ENCODE measurements at places on chromosomes 1 and 21. TPM values are rescaled to one million over a fixed set of nuclear protein-coding genes. Genes with fewer than 3 reads are reported as not detected.

- DNase-seq = no peak
Observed at GRCh38 chr21:15197696-15198095, 132.9 kb upstream of the NRIP1 start.

DNA sequence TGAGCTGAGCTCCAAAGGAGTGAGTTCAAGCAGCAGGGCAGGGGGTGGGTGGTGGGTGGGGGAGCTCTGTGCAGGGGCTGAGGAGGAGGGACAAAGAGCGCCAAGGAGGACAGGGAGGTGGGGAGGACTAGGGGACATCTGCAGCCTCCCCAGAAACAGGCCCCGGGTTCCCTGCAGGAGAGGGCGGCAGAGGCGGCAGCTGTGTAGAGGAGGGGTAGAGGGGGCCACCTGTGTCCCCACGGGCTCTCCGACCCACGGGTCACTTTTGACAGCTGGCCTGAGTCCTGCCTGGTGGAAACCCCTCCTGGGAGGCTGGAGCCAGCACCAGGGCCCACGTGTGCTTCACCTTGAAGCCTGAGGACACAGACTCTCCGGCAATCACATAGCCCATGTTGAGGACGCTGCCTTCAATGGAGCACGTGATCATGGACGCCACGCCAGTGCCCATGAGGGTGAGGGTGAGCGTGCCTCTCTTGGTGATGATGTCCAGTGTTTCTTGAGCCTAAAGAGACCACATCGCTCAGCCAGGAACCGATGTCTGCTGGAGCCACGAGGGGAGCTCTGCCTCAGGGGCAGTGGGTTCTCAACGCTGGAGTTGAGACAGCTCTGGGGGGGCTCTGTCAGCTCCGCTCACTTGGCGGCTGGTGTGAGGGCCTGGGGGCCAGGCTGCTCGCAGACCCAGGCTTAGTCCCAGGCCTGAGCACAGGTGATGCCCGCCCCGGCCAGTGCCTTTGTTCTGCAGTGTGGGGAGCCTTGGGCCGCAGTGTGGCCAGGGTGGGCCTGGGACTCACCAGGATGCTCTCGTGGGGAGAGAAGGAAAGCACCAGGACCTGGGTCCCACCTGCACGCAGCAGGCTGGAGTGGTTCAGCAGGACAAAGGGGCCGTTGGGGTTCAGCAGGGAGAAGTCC is 6.6 kb upstream of the TMEM52 start:
- no peak for DNase-seq

DNA sequence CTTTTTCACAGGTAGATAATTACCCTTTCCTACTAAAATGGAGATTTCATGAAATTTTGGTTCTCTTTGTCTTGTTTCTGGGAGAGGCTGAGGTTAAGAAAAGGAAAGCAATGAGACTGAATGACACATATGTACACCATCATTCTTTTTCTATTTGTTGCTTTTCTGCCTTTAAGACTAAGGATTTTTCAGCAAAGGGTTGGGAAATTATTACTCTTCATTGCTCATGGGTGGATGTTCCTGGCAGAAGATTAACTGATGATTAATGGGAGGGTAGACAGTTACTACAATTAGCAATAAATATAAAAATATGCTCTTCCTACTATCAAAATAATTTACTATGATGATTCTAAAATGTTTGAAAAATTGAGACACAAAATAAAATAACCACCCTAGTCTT is 316.5 kb upstream of the USP24 start:
- DNase-seq = no peak

DNA sequence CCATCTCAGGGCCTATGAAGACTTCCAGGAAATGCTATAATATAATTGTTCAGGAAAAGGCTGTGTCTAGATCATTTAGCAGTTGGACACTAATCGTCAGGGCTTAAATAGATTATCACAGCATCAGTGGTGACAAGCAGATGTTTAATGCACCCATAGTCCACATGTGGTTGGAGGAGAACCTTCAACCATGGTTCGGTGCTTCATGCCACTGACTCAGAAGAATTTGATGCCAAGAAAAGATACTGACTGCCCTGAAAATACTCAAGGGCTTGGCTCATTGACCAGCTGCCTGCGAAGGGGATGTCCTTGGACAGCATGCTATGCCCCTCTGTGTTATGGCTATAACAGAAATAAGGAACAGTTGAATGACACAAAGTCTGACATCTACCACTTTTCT is 175.7 kb downstream of the HHIPL2 start:
- no peak for DNase-seq

Gene ENAH
- polyA plus RNA-seq = 174 TPM

GRCh38 chr21:45831991-45832740 is 149.4 kb upstream of the COL6A1 start:
- DNase-seq = no peak

Gene LCE6A
- not detected for polyA plus RNA-seq

Gene CNR2
- 0.06 TPM for polyA plus RNA-seq

Gene PIK3CD
- polyA plus RNA-seq = 1.4 TPM

DNA sequence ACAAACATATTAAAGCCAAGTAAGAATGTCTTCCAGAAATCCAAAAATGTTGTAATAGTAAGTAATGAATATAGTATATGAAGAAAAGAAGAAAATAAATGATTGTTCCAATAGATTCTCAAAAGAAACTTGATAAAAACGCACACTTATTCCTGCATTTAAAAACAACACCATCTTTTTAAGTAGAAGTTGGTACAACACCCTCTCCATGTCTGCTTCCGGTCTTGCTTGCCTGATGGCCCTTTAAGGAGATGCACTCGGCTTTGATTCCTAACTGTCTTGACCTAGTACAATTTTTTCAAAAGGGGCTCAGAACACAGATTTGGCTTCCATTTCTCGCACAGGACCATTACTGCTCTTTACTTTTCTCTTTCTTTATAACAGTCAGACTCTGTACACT is 9.0 kb downstream of the CLCA1 start:
- DNase-seq = peak; percentile 14

Gene HES3
- polyA plus RNA-seq = not detected

GRCh38 chr1:115880981-115881672 is 40.2 kb upstream of the NHLH2 start:
- DNase-seq = no peak

Gene CYP4A11
- 0.24 TPM for polyA plus RNA-seq

Gene LCE1F
- not detected for polyA plus RNA-seq

GRCh38 chr1:29224356-29224837 is 6.3 kb downstream of the MECR start:
- DNase-seq = no peak

- DNase-seq = no peak
Observed at GRCh38 chr1:230026572-230026971, 40.5 kb upstream of the GALNT2 start.

- no peak for DNase-seq
Observed at GRCh38 chr21:33362044-33362555, 37.3 kb downstream of the IFNAR1 start.

GRCh38 chr1:244049162-244050013 is 1.7 kb upstream of the ZBTB18 start:
- DNase-seq = peak; percentile 30

DNA sequence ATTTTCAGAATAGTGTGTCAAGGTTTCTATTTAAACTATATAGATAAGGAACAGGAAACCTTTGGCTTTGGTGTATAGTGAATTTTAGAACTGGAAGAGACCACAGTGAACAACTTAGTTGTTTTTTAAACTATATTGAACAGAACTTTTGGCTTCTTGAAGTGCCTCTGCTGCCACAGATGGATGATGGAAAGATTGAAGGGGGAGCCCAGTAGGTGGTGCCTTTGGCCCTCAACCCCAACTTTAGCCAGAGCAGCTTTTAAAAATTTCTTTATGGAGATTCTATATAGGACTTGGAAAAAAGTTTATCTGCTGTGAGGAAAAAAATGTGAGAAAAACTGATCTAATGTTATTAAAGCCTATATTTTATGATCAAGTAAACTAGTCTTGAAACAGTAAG is 50.2 kb downstream of the SWT1 start:
- DNase-seq = no peak

DNA sequence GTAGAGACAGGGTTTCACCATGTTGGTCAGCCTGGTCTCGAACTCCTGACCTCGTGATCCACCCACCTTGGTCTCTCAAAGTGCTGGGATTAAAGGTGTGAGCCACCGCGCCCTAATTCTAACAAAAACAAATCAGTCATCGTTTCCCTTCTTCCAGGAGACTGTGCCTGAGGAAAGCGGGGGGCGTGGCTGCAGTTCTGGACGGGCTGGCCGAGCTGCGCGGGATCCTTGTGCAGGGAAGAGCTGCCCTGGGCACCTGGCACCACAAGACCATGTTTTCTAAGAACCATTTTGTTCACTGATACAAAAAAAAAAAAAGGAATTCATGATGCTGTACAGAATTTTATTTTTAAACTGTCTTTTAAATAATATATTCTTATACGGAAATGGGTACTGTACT is 104.2 kb downstream of the WDR4 start:
- no peak for DNase-seq

Gene NR1I3
- 1.6 TPM for polyA plus RNA-seq

DNA sequence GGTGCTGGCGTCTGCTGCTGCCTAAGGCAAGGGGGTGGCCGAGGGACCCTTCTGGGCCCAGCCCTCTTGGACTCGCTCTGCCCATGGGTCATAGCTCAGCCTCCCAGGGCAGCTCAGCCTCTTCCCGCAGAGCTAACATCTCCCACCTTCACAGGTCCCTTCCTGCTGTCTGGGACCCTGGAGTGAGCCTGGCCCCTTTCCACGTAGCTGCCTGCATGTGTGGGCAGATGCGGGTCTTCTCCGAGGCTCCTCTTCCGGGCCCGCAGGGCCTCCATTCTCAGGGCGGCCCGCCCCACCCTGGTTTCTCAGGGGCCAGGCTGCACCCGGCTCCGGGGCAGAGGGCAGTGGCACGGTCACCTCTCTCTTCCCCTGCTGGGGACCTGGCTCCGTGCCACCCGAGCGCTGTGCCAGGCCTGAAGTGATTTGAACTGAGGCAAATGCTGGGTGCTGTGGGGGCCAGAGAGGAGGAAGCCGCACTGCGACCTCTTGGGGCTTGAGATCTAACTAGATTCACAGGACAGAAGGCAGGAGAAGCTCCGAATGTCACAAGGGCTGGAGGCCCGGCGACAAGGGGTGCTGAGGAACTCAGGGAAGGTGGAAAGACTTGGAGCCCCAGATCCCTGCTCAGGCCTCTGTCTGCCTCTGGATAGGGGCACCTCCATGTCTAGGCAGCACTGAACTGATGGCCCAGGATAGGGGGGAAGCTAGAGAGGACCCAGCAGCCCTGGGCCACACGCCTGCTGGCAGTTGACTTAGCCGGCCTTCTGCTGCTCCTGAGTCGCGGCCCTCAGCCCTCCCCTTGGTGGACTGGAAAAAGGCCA is 40.7 kb downstream of the COQ8A start:
- DNase-seq = no peak

- no peak for DNase-seq
Observed at GRCh38 chr1:237004116-237004515, at the start of gene MT1HL1. MT1HL1 (minus strand) TSS chr1:237004441; CDS start chr1:237004372, 69 bp downstream.

GRCh38 chr1:50419907-50420677 is 3.2 kb downstream of the DMRTA2 start:
- DNase-seq = no peak

GRCh38 chr1:87853576-87854351 is 525.1 kb downstream of the LMO4 start:
- no peak for DNase-seq

DNA sequence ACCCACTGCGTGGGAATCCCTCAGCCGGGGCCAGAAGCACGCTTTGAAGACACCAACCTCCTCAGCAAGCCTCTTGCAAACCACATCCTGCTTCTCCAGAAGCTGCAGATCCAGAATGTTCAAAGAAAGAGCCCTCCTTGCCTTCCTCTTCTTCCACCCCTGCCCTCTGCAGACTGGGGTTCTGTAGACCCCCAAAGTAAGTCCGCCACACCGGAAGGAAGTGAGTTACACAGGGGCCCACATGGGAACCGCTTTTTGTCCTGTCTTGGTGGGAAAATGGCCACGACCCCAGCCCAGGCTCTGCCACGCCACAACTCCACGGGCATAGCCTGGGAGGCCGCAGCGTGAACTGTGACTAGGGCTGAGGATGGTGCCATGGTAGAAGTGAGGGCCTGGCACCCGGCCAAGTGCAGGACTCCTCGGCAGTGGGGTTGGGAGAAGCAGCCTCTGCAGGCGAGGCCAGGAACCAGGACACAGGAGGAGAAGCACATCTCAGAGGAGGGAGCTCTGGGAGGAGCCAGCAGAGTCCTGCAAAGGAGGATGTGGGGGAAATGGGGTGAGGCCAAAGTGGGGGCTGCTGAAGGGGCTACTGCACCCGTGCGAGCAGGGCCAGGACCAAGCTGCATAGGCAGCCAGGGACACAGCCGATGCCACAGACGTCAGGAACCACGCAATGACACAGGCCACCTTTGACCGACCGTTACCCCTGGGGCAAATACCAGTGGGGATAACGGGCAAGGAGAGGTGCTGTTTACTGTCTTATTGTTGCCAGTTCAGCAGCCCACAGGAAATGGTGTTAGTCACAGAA is 30.9 kb downstream of the PDE9A start:
- no peak for DNase-seq

DNA sequence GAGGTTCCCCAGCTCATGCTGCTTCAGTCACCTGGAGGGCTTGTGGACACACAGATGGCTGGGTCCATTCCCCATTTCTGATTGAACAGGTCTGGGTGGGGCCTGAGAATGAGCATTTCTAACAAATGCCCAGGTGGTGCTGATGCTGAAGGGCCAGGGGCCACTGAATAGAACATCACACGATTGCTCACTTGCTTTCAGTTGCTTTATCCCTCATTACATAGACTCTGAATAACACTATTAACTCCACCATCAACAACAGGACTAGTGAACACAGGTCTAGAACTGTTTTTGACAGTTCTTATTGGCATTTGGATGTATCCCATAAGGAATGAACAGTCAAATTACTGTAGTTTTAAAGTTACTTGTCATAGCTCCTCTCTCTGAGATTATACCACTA is 12.1 kb downstream of the TRAPPC10 start:
- DNase-seq = no peak

- no peak for DNase-seq
Observed at GRCh38 chr1:236880209-236880608, 85.1 kb downstream of the MTR start.

GRCh38 chr1:166479052-166479631 is 312.3 kb upstream of the FAM78B start:
- DNase-seq = peak; percentile 22

Gene SLFNL1
- 0.95 TPM for polyA plus RNA-seq
